Pons (tissue), 1 donor: ENCODE measurements at places on chromosomes 4 and X.
A peak's percentile ranks its signal among the peaks of the same experiment; 100 is the strongest.

DNA sequence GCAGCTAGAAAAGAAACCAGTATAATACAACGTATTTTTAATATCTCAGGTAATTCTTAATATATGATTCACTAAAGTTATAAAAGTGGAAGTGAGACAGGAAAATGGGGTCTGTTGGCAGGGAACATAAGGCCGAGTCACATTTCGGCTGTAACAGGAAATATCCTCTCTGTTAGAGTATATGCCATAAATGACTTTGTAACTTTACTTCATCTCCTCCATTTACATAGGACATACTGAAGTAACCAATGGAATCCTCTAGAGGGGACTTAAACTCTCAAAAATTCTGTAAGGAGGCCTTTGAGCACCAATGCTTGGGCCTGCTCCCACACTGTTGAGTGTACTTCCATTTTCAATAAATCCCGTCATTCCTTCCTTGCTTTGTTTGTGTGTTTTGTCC, 71.3 kb downstream of the ANKRD17 start:
- no peak for DNase-seq

DNA sequence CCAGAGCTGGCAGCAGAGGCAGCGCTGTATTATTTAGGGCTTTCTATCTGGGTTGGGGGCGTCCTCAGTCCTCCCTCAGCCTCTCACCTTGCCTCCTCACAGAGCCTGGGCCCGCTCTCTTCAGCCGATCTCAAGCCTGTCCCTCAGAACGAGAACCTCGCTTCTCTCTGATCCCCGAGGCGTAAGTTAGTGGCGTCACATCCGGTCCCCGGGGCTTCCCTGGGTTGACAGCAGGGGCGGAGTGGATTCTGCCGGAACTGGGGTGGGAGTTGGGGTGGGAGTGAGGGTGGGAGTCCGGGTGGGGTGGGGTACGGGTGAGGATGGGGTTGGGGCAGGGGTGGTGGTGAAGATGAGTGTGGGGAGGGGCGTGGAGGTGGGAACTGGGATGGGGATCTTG, at the start of gene MAGEA10:
MAGEA10 (minus strand) TSS at position 190 of the 397 bp plus-strand sequence. CDS start 2,957 bp downstream, outside the sequence.
- DNase-seq, result no peak

DNA sequence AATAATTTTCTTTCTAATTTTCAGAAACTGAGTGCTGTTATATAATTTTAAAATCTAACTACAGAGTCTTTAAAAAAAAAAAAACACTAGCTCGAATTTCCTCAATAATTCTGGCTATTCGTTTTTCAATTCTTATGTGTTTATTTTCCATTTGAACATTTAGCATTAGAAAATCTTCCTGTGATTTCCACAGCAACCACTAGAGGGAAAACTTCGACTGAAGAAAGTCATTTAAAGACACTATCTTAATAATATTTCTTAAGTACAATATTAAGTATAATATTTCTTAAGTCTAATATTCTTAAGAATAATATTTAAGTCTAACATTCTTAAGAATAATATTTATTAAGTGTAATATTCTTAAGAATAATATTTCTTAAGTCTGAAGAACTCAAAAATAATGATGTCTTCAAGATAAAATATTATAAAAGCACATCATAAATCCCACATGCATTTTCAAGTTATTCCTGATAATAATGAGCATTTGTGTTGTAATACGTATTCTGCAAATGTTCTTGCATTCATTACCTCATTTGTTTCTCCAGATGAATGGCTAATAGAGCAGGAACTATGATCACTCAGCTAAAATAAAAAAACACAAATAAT, 118.4 kb upstream of the WDR17 start:
- DNase-seq, result peak; percentile 58

DNA sequence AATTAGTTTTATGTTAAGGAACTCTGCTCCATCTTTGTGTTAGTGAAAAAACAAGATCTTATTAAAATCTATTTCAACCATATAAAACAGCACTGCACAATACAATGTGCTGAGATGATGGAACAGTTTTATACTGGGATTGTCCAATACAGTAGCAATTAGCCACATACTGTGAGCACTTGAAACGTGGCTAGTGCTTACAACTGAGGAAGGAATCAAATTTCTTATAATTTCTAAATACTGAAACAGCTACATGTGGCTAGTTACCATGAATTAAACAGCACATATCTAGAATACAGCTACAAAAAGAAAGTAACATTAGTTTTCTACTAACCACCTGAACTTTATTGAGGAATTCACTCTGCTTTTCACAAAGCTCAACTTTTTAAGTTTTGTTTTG, 14.7 kb downstream of the NFXL1 start:
- DNase-seq, result no peak

GRCh38 chr4:77443941-77444340, 161.7 kb upstream of the CXCL13 start:
- DNase-seq, result no peak

- peak; percentile 8 for DNase-seq
Observed at GRCh38 chr4:75671802-75672421, 1.3 kb downstream of the G3BP2 start.

- DNase-seq, result peak; percentile 83
Observed at GRCh38 chr4:66949419-66949818, 595.9 kb downstream of the CENPC start.
